ENCODE measurements at places on chromosomes 13 and 19.

- no peak for DNase-seq
These were observed 465.3 kb downstream of the COG6 start for GRCh38 chr13:40120781-40121180.

DNA sequence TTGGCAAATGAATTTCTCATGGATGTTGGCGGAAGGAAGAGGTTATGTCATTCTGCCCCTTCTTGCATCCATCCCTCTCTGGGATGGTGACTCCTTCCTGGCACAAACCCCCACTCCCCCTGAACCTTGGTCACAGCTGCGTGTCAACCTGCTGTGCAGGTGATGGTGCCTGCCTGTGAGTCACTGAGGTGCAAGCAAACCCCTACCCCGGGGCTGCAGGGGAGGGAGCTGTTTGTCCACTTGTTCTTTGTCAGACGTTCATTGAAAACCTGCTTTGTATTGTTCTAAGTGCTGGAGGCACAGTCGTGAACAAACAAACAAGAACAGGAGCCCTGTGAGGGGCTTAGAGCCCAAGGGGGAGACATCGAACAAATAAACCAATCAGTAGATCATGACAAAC is 2.0 kb upstream of the GAPDHS start:
- no peak for DNase-seq

DNA sequence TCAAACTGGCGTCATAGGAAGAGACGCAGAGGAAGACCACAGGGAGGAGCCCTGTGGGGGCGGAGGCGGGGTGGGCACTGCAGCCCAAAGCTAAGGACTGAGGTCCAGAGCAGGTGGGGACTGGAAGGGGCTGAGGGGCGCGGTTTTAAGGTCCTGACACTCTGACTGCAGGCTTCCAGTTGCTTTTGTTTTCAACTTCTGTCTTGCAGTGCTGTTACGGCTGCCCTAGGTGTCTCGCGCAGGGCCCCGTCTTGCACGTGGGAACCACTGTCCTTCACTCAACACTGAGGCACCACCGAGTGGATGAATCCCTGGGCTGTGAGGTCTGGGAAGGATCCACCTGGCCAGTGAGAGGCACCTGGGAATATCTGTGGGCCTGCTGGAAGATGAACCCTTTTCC is 76.0 kb downstream of the TEX29 start:
- no peak for DNase-seq

GRCh38 chr13:112729408-112729807 is 39.6 kb downstream of the ATP11A start:
- no peak for DNase-seq

DNA sequence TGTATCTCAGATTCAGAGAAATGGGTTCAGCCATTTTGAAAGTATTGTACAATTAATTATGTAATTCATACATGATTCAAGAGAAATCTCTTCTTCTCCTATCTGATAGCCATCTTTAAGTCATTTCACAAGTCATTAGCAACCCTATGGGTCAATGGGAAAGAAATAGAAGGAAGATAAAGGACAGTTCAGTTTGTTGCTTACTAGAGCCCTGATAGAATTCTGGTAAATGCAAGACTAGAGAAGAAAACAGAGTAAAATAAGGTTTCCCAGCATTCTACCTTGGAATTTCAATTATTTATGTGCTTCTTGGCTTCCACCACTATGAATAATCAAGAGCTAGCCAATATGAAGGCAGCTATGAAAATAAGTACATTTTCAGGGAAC is 117.7 kb downstream of the LHFPL6 start:
- DNase-seq: no peak

- no peak for DNase-seq
These were observed 24.6 kb downstream of the XPO4 start for GRCh38 chr13:20877902-20878301.

- no peak for DNase-seq
These were observed 197.1 kb downstream of the NDFIP2 start for GRCh38 chr13:79678100-79678499.

- DNase-seq: no peak
These were observed 2.7 kb upstream of the CAPNS1 start for GRCh38 chr19:36136964-36137686.

GRCh38 chr19:37468961-37469777 is at the start of gene ZNF570:
Gene ZNF570 (plus strand): TSS chr19:37469356. CDS start chr19:37470355, 999 bp downstream.
- no peak for DNase-seq

DNA sequence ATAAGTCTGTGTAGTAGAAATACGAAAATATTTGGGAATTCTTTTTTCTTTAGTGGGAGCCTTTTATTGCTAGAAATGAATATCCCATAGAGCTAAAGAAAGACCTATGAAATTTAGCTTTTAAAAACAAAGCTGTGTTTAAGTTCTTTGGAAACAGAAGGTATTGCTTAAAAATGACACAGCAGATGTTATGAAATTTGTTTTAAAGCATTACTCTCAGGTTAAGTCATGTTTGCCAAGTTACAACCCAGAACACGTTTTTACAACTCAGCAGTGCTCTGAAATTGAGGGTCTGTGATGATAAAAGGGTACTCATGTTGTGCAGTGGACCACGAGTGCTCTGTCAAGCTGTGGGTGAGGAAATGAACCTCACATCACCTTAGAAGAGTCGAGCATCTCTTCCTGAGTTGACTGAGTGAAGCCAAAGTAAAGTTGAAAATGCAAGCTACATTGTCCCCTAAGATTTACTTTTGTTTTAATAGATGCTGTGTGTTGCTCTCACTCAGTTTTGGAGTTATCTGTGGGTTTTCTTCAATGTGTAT is 161.1 kb downstream of the SHISA2 start:
- DNase-seq: no peak

- DNase-seq: no peak
These were observed 5.2 kb upstream of the ATP1A3 start for GRCh38 chr19:41999071-41999877.

GRCh38 chr13:100870898-100871297 is 196.3 kb upstream of the TMTC4 start:
- no peak for DNase-seq

GRCh38 chr19:34265221-34265650 is 10.9 kb downstream of the GARRE1 start:
- no peak for DNase-seq

DNA sequence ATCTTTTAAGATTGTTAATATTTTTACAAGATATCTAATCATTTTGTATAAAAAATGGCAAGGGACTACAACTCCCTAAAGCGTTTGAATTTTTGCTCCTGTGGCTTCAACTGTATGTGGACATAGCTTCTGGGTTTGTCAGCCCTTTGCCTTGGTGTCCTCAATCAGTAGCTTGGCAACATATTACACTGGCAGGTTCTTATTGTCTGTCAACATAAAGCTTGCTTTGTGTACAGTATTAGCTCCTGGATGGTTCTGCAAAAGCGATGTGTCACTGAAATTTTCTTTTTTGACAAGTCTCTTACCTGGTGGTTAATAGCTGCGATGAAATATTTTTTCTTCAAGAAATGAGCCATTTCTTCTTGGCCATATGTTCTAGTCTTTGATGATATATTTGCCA is 190.0 kb downstream of the HS6ST3 start:
- no peak for DNase-seq

GRCh38 chr19:42487032-42487797 is 41.1 kb downstream of the CEACAM1 start:
- DNase-seq: no peak

- DNase-seq: no peak
These were observed 5.2 kb upstream of the ANKRD10 start for GRCh38 chr13:110920038-110920437.

DNA sequence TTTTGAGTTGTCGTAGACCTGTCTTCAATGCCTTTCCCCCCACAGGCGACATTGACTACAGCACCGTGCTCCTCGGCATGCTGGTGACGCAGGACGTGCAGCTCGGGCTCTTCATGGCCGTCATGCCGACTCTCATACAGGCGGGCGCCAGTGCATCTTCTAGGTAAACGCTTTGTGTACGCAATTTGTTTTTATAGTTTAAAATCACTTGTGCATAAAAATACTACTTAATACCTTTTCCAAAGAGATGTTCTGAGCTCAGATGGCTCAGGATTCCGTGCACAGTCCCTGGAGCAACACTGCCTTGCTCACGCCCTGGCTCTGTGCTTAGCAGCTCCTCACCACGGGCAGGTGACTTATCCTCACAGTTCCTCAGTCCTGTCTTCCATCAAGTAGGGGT is 30.1 kb upstream of the DCUN1D2 start:
- no peak for DNase-seq

GRCh38 chr19:44782729-44783128 is 5.0 kb downstream of the CBLC start:
- no peak for DNase-seq

GRCh38 chr19:44779150-44779549 is 1.5 kb downstream of the CBLC start:
- no peak for DNase-seq

DNA sequence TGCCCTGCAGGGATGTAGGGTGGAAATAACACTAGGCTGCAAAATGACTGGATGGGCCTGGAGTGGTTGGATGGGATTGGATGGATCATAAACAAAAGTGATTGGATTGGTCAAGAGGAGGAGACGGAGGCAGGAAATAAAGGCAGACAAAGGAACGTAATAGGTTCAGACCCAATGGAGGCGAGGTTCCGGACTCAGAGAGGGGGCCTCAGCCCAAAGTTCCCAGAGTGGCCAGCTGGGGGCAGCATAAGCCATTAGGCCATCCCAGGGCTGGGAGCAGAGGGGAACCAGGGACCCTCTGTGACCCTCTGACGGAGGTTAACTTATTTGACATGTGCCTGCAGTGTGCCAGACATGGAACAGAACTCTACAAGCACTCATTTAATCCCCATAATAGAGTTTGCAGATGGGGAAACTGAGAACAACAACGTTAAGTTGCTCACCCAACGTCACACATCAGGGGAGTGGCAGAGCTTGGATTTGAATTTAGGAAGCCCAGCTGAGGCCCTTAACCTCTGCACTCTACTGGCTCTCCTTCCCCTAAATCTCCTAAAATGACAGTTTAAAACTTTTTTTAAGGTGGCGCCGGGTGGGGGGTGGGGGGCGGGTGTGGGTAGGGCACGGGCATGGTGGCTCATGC is 15.3 kb upstream of the MAP1S start:
- DNase-seq: no peak

- no peak for DNase-seq
These were observed 358.1 kb downstream of the OXGR1 start for GRCh38 chr13:96636001-96636709.

DNA sequence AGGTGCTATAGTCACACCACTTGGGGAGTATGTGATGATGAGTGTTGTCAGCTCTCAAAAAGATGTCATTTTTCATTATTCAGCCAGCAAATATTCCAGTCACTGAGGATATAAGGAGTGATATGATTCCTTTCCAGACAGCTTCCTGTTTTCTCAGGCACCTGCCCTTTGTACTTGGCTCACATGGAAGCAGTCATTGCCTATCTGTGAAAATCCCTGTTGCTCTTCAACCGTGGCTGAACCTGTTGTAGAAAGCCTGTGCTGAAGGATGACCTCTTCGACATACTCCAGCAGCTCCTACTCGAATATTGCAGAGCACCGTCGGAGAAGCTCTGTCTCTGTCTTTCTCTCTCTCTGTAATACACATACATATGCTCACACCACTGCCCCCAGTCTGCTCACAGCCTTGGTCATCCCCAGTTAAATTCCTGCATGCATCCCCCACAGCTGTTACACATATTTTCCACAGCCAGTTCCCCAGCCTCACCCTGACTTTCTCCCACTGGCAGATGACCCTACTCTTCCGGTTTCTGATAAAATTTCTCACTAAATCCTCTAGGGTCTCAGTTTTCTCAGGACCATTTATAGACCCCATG is 204.2 kb upstream of the ARGLU1 start:
- DNase-seq: no peak

GRCh38 chr13:94168783-94169453 is 310.6 kb downstream of the DCT start:
- no peak for DNase-seq

DNA sequence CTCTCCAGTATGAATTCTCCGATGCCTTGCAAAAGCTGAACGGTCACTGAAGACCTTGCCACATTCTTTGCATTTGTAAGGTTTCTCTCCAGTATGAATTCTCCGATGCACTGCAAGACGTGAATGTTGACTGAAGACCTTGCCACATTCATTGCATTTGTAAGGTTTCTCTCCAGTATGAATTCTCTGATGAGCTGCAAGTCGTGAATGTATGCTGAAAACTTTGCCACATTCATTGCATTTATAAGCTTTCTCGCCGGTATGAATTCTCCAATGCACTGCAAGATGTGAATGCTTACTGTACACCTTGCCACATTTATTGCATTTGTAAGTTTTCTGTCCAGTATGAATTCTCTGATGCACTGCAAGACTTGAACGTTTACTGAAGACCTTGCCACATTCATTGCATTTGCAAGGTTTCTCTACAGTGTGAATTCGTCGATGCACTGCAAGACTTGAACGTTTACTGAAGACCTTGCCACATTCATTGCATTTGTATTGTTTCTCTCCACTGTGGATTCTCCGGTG is 20.0 kb upstream of the ZNF841 start:
- DNase-seq: no peak

GRCh38 chr13:31200637-31200971 is 829 bp downstream of the B3GLCT start:
- no peak for DNase-seq

DNA sequence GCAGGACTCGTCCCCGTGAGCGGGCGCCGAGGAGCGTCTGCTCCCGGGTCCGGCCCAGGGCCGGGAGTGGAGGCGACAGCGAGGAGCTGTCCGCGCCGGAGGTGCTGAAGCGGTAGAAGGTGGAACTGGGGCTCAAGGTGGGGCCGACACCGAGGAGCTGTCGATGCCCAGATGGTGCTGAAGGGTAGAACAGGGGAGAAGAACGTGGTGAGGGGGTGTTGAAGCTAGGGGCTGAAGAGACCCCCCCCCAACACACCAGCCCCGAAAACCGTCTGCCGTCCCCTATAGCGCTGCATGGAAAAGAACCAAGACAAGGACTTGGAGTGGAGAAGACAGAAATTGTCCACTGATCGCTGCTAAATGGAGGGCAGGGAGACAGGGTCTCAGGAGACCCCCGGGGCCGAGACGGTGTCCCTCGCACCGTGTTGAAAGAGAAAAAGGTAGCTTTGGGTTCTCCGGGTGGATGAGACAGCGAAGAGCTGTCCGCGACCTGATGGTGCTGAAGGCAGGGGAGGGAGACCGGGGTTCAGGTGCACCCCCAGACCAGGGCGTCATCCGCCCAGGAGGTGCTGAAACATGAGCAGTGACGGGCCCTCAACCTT is 7.1 kb upstream of the PDE4C start:
- DNase-seq: no peak

DNA sequence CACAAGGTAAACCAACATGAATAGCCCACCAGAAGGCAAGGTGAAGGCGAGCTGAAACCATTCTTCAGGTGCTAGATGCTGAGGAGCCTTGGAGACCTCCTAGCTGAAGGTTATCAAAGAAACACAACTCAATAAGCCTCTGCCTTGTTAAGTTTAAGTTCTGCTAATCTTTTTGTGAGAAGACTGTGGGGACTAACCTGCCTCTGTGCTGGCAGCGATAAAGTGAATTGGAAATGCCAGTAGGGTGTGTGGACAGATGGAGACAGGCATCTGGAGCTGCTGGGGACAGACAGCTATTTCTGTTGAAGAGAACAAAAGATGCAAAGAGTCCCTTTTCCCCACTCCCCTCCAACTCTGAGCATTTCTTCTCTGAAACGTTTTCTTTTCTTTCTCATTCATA is 33.5 kb upstream of the FLT1 start:
- no peak for DNase-seq

- peak; percentile 55 for DNase-seq
These were observed at the start of gene MIER2 for GRCh38 chr19:344625-345319. Gene MIER2 (minus strand): TSS chr19:344796. CDS start chr19:344782, 14 bp downstream.

GRCh38 chr13:50452756-50453155 is 390.7 kb downstream of the DLEU7 start:
- no peak for DNase-seq

Data from NCI-H1417 treated with DMSO at 0.1 percent for 48 hours (cell line).